ENCODE measurements at places on chromosomes 5 and 9.

DNA sequence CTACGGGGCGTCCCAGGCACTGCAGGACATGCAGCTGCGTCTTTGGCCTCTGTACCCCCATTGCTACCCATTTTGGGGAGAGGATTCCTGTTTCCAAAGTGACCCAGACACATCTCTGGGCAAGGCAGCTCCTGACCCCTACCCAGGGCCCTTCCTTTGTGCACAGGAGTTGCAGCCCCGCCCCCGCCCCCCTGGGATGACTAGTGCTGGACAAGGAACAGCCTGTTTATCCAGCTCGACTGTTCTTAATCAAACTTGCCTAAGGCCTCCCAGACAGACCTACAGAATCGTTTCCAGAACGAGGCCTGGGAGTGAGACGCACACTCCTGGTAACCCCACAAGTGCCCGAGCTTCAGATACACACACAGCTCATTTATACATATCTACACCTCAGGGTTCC is 13.2 kb downstream of the DIPK1B start:
- no peak for DNase-seq

GRCh38 chr5:398475-399295 is 44.3 kb upstream of the EXOC3 start:
- DNase-seq = no peak

DNA sequence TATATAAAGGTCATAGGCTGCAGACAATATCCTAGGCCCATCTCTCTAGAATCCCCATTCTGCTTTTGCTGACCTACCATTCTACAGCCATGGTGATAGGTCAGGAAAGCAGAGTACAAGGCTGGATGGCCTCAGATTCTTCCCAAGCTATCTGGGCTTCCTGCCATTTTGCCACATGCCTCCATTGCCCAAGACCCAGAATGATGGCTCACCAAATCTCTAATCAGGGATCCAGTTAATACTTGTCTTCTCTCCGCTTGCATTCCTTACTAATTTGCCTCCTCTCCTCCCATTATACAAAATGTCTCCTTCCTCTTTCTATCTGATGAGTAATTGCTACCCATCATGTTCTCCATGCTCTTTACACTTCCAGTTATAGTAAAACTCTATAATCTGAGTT is 22.7 kb upstream of the NDUFS4 start:
- DNase-seq = no peak

DNA sequence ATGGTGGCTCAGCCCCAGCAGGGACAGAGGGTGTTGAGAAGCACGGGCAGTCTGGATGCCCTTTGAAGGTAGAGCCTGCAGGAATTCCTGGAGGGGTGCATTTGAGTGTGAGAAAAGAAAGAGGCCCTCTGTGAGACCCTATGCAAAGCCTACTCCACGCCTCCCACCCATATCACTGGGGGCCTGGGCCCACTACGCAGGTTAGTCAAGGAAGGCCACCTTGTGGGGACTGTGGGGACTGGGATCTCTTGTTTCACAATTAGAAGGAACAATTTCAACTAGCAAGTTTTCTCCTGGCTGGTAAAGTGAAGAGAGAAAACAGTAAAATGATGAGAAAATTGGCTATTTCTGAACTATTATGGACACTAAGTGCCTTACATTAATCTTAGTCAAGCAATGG is 486.2 kb upstream of the DAP start:
- DNase-seq = no peak

- DNase-seq = no peak
Observed at GRCh38 chr5:140011297-140011802, 31.7 kb downstream of the NRG2 start.
